ENCODE measurements at places on chromosomes 4 and X.
A peak's percentile ranks its signal among the peaks of the same experiment; 100 is the strongest.

DNA sequence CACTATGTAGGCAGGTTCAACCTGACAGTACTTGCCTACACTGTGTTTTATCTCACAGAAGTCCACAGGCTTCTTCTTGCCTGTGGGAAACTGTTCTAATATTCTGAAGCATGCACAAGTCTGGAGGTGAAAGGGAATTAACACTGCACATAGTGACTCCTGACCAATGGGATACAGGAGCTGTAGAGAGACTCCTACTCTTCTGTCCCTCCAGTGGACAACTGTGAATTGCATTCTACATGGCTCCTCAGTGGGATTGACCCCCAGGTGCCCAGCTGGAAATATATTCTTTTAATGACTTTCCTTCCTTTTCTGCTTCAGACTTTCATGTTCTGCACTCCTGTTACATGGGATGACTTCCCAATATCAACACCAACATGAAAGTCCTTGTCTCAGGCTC lies 8.2 kb upstream of the YIPF6 start:
- DNase-seq, result no peak

GRCh38 chr4:133982533-133983224 lies 218.9 kb downstream of the PABPC4L start:
- no peak for DNase-seq

DNA sequence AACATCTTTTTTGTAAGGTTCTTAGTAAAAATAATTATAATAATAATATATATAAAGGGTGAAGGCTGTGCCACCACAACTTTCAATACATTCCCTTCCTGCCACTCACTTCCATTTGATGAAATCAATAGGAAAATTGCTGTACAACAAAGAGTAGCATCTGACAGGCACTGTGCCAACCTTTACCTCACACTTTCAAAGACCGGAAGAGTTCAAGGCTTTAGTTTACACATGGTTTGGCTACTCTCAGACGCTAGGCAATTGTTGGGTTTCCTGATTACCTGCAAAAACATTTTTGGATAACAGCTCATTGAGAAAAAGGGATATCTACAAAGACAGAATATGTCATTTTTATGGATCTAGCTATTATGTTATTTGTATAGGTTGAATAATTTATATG lies 5.5 kb upstream of the ING2 start:
- no peak for DNase-seq

DNA sequence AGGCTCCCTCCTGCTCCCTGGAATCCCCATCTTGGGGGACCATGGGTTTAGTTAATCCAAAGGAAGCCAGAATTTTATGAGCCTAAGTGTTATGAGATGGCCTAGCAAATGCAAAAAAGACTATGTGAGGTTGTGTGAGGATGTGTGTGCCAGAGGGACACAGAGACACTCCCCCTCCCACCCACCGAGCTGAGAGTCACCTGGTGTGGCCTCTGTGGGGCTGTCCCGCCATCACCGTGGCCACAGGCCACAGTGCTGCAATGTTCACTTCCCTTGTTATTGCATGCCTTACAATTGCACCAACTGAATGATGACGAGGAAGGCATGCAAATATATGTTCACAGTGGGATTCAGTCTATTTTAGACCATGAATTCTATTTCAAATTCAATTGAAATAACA lies 601 bp upstream of the FGFBP2 start:
- no peak for DNase-seq

DNA sequence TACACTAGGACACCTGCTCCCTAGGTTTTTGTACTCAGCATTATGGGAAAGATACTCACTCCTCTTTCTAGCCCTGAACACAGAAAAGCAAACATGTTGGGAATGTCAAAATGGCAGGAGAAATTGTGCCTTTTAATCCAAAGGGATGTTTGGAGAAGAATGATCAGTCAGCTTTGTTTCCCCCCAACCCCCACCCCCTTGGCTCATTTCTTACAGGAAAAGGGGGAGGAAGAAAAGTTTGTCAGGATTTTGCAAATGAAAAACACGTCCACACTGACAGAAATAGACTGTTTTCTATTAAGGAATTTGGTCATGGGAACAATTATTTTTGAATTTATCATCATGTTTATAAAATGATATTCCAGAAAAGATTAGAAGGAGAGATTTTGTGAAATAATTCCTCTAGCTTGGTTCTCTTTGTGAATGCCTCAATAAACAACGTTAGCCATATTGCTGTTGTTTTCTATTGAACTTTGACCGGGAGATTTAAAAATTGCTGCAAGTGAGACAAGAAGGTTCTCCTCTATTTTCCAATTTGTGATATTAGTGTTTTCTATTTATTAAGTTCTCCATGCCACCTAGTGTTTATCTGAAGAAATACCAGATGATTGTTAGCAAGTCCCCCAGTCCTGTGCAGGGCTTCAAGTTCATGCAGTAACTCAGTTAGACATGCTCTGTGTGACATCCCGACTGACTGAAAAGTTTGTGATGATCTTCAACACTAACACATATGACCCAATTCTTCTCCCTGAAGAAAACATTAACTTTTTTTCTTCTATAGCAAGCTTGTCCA lies 31.3 kb upstream of the TFDP3 start:
- no peak for DNase-seq

DNA sequence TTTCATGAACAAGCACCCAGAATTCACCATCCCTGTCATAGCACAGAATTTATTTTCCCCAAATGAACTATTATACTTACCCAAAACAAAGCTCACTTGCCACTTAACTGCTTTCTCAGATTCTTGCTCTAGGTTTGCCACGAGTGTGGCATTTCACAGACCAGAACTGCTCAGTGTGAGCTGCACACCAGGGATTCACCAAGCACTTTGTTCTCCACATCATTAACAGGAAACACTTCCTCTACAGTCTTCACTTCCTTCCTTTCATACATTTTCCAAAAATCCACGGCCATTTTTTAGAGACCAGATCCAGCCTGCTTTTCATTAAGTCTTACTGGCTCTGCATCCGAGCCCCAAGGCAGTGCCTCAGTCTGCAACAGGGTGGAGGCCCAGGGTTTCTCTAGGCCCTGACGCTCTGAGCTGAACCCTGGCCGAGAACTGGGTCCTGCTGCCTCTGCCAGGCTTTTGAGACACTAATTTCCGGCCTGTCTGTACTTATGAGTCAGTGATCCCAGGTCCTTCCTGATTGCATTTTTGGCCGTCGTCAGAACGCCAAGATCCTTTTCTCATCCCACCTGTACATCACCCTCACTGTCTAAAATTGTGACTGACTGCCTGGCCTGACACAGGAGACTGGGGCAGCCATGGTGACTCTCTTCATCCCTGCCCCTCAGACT lies 67.6 kb upstream of the MTNR1A start:
- DNase-seq, result no peak

- no peak for DNase-seq
Observed at GRCh38 chr4:8308856-8309771, 39.6 kb downstream of the HTRA3 start.

DNA sequence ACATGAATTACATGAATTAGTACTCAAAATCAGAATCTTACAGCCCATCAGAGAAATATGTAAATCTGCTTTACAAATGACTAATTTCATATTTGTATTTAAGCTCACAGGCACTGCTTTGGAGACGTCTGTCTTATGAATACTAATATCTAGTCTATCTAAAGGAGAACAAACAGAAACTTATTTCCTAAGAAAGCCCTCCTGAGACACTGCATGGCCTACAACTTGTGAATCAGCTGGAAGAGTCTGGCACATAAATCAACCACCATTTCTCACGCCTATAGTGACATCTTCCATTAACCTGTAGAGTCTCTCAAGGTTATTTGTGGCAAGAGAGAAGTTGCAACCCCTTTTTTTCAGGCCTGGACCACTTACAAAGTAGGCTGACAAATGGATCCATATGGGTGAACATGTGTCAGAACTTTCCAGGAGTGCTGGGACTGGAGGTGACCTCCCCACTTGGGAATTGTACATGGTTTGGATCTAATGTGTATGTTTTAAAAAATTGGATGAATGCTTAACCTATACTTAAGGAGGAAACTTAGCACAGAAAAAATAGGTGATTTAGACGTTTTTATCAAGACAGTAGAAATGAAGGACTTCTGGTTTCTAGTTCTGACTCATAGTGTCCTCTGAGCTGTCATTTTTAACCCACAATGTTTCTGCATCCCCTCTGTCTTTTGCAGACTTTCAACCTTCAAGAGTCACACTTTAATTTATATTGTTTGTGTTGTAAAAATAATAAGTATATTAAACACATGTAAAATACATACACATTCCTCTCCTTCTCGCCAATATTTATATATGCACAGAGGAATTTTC lies 83.2 kb upstream of the ARHGAP24 start:
- no peak for DNase-seq

DNA sequence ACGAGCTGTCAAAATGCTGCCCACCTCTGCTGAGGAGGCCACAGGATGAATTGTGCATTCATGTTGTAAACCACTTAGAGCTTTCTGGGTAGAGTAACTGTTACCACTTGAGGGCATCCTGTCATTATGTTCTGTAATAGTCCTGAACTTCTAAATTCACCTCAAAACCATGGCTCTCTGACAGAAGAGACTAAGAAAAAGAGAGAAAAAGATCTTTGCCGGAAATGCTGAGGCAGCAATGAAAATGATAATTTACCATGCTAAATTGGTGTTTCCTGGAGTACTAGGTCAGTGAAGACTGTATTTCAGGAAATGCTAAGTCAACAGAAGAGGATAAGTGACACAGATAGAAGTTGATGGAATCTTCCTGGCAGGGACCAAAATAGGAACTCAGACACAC lies 942.3 kb upstream of the SLIT2 start:
- DNase-seq, result no peak

- DNase-seq, result peak; percentile 7
Observed at GRCh38 chr4:152850377-152850776, 70.6 kb downstream of the ARFIP1 start.

DNA sequence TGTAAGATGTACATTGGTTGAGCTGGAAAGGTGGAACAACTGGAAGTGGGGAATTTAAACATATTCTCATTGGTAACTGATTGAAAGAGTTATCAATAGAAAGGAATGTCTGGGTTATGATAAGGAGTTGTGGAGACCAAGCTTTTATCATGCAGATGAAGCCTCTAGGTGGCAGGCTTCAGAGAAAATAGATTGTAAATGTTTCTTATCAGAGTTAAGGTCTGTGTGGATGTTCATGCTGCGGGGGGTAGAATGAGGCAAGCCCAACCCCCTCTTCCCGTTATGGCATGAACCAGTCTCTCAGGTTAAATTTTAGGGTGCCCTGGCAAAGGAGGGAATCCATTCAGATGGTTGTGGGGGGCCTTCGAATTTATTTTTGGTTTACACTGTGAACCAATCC lies 16.0 kb downstream of the ARSD start:
- DNase-seq, result no peak

- DNase-seq, result no peak
Observed at GRCh38 chr4:31141832-31142142, 421.6 kb downstream of the PCDH7 start.

GRCh38 chr4:34182306-34182705 lies 2062.0 kb downstream of the ARAP2 start:
- no peak for DNase-seq

- no peak for DNase-seq
Observed at GRCh38 chrX:99117011-99117410, 1293.1 kb downstream of the PCDH19 start.

- DNase-seq, result no peak
Observed at GRCh38 chrX:72023071-72023470, 108.6 kb downstream of the RTL5 start.

DNA sequence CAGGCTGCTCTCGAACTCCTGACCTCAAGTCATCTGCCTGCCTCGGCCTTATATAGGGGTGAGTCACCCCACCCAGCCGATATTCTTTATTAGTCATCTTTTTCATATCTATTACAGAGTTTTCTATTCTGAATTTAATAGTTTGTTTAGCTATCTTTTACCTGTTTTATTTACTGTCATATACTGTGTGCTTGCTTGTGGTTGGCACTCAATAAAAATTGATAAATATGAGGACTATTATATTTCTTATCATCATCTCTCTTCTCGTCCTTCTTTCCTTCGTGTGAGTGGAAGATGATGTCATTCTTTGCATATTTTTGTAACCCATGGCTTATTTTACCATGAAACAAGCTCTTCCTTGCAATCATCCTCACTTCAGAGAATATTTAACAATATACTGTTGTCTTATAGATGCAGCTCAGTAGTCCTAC lies 265.5 kb downstream of the ARHGAP24 start:
- no peak for DNase-seq

DNA sequence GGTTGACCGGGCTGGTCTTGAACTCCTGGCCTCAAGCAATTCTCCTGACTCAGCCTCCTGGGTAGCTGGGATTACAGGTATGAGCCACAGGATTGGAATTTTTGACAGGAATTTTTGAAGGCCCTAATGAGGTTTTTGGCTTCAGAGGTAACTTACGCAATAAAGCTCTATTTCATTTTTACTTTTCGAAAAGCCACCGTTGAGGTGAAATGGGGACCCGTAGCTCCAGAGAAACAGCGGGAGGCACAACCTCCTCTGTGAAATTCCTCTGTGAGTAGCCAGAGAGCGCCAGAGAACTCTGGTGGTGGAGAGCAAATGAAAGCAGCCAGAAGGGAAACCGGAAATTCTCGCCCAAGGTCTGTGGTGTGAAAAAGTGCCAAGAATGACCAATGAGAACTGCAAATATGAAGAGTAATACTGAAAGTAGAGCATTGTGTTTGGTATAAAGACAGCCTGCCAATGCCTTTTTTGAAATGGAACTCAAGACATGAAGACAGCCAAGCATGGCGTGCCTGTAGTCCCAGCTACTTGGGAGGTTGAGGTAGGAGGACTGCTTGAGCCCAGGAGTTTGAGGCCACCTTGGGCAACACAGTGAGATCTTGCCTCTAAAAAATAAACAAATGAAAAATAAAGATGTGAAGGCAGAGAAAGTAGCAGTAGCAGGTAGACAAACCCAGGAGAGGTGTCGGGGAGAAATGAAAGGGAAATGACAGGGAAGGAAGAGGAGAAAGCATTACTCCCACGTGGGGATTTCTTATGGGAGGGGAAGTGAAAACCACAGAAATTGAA lies 33.0 kb upstream of the TMEM131L start:
- DNase-seq, result peak; percentile 22

- no peak for DNase-seq
Observed at GRCh38 chr4:126614356-126614855, 1018.4 kb upstream of the INTU start.

DNA sequence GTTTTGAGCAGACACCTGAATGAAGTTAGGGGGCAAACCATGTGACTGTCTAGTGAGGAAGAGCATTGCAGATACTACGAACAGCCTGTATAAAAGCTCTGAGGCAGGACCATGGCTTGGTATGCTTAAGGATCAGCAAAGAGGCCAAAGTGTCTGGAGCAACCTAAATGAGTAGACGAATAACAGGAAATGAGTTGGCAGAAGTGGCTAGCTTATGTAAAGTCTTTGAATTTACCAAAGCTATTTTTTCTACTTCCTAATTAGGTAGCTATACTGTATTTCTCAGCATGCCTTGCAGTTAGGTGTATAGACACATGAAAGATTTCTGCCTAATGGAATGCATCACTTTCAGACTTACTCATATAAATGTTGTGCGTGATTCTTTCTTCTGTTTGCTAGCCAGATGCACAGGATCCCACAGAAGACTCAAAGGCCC lies 9.3 kb upstream of the GPRIN3 start:
- DNase-seq, result no peak

GRCh38 chrX:22378296-22378695 lies 105.6 kb downstream of the CBLL2 start:
- DNase-seq, result no peak
